ENCODE measurements at places on chromosomes 5 and 9. TPM values are rescaled to one million over a fixed set of nuclear protein-coding genes. Genes with fewer than 3 reads are reported as not detected.
A peak's percentile ranks its signal among the peaks of the same experiment; 100 is the strongest.

Gene PCDHA9
- total RNA-seq = not detected

GRCh38 chr5:142289708-142290576, 34.9 kb downstream of the SPRY4 start:
- H3K4me1 ChIP-seq = 0 out of 2 replicates have a peak, but pooled peaks cover 5% of the 10 kb centered on the region
- no peaks in the 10 kb centered on the region for H3K36me3 ChIP-seq
- H3K4me3 ChIP-seq = no peak overlapping the region
- DNase-seq = no peak

DNA sequence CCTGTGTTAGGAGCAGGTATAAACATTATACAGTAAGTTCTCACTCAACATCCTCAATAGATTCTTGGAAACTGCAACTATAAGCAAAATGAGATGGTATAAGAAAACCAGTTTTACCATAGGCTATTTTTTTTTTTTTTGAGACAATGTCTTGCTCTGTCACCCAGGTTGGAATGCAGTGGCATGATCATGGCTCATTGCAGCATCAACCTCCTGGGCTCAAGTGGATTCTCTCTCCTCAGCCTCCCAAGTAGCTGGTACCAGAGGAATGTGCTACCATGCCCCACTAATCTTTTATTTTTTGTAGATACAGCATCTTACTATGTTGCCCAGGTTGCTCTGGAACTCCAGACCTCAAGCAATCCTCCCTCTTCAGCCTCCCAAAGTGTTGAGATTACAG, 50.1 kb upstream of the ADRB2 start:
- H3K4me3 ChIP-seq = no peak overlapping the region
- DNase-seq = peak; percentile 46
- H3K27me3 ChIP-seq = no peaks in the 10 kb centered on the region
- peaks cover 19% of the 10 kb centered on the region for H3K4me1 ChIP-seq
- no peaks in the 10 kb centered on the region for H3K36me3 ChIP-seq
- peak overlapping the region; percentile 78 for H3K27ac ChIP-seq

Gene HAVCR2
- total RNA-seq = 0.25 TPM

- no peaks in the 10 kb centered on the region for H3K36me3 ChIP-seq
- H3K4me3 ChIP-seq = no peak overlapping the region
- H3K27ac ChIP-seq = no peak overlapping the region
- no peak for DNase-seq
- no peaks in the 10 kb centered on the region for H3K4me1 ChIP-seq
Observed at GRCh38 chr5:176624938-176625337, 5.4 kb downstream of the SNCB start.

Gene AJM1
- total RNA-seq = 5.9 TPM

DNA sequence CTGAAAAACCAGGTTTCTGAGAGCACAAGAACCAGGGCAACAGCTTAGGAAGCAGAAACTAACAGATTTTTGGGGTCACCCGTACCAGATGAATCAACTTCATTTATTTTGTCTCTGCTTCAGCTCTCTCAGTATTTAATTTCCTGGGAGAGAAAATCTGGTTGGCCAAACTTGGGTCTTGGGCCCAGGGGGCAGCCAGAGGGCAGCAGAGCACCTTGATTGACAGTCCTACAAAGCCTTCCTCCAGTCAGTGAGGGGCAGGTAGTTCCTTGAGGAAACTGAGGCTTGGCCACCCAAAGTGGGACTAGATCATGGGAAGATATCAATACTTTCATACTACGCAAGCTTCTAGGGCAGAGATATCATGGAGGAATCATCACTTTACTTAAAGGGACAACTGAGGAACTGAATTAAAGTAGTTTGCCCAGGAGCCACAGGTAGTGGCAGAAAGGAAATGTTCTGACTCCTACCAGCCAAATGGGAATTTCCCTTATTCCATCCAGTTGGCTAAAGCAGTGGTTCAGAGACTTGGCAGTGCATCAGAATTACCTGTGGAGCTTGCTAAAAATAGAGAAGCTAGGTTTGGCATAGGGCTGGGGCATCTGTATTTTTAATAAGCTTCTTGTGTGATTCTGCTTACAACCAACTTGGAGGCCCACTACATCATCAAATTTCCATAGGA, 21.5 kb upstream of the ARHGAP26 start:
- H3K27me3 ChIP-seq = no peaks in the 10 kb centered on the region
- H3K36me3 ChIP-seq = no peaks in the 10 kb centered on the region
- DNase-seq = no peak
- no peak overlapping the region for H3K27ac ChIP-seq

DNA sequence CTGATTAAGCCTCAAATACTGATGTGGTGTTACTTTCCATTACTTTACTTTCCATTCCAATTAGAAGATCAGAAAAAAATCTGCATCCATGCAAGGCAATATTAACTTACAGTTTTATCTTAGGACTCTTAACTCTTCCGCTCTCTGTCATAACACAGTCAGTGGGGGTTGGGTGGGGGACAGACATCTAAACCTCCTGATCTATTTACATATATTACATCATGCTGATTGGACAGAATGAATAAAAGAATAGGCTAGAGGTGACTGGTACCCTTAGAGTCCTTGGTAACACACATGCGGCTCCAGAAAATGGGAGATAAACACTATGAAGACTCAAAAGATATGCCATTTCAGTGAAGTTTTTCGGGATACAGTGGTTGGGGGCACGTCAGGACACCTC, 27.6 kb downstream of the RAPGEF6 start:
- H3K4me1 ChIP-seq = no peaks in the 10 kb centered on the region
- H3K4me3 ChIP-seq = no peak overlapping the region
- no peaks in the 10 kb centered on the region for H3K27me3 ChIP-seq
- no peak for DNase-seq
- H3K27ac ChIP-seq = no peak overlapping the region
- no peaks in the 10 kb centered on the region for H3K36me3 ChIP-seq

DNA sequence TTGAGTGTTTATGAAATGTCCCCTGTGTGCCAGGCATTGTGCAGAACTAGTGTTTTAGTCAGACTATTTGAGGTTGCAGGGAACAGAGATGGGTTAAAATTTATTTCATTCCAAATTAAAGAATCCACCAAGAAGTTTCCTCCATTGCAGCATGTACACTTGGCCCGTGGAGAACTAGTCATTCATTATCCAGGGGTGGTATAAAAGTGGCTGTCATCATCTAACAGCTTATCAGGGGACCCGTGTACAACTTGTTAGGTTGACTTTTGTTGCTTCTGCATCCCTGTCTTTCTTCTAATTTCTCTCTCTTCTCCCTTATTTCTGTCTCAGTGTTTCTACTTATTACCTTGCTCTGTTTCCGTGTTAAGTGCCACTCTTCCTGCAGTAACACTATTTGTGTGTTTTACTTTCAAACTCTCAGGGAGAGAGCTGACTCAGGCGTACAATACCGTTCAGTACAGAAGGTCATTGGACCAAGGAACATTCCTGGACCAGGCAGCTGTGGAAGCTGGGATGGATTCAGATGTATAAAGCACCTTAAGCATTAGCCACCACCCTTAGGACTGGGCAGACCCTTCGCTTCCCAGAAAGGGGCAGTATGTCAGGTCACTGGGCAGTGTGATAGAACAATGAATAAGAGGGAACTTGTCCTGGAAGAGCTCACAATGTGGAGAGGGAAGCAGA, 36.1 kb downstream of the MAP3K1 start:
- DNase-seq = no peak
- no peaks in the 10 kb centered on the region for H3K27me3 ChIP-seq
- H3K4me1 ChIP-seq = peaks cover 3% of the 10 kb centered on the region

GRCh38 chr9:136941231-136942111, 3.1 kb downstream of the FBXW5 start:
- no peaks in the 10 kb centered on the region for H3K27me3 ChIP-seq
- peaks cover 6% of the 10 kb centered on the region for H3K4me1 ChIP-seq

DNA sequence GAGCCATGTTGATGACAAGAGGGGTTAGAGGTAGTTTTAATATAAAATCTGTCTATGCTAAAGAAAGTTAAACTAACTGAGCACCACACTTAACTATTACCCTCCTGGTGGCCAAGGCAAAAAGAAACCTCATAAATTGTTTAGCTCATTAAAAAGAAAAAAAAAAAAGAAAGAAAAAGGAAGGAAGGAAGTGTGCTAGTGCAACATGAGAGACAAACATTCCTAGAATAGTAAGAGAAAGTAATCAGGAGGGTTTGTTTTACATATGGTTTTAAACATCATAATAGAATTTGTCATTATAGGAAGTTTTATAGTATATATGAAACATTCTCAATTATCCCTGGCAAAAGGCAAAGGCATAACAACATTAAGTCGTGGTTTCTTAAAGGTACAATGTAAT, 152.3 kb downstream of the SNX18 start:
- no peak overlapping the region for H3K27ac ChIP-seq
- no peaks in the 10 kb centered on the region for H3K36me3 ChIP-seq
- no peak for DNase-seq
- no peak overlapping the region for H3K4me3 ChIP-seq

- peaks cover 22% of the 10 kb centered on the region for H3K4me1 ChIP-seq
- peaks cover 13% of the 10 kb centered on the region for H3K36me3 ChIP-seq
- H3K27ac ChIP-seq = no peak overlapping the region
- no peaks in the 10 kb centered on the region for H3K27me3 ChIP-seq
- no peak for DNase-seq
Observed at GRCh38 chr9:113585555-113585954, 122.0 kb downstream of the RGS3 start.

- H3K27me3 ChIP-seq = no peaks in the 10 kb centered on the region
- no peak overlapping the region for H3K4me3 ChIP-seq
- H3K36me3 ChIP-seq = no peaks in the 10 kb centered on the region
- H3K27ac ChIP-seq = no peak overlapping the region
Observed at GRCh38 chr9:116461632-116462031, 225.5 kb upstream of the TRIM32 start.

All from PC-9 (cell line).